ENCODE measurements at places on chromosomes 1 and 21.
A peak's percentile ranks its signal among the peaks of the same experiment; 100 is the strongest.

GRCh38 chr1:28421744-28422143 is 52.2 kb downstream of the PHACTR4 start:
- no peak for DNase-seq

- DNase-seq = no peak
Measured at GRCh38 chr1:212255705-212256307, 29.4 kb upstream of the PPP2R5A start.

- no peak for DNase-seq
Measured at GRCh38 chr1:42971841-42972291, 13.2 kb upstream of the SLC2A1 start.

DNA sequence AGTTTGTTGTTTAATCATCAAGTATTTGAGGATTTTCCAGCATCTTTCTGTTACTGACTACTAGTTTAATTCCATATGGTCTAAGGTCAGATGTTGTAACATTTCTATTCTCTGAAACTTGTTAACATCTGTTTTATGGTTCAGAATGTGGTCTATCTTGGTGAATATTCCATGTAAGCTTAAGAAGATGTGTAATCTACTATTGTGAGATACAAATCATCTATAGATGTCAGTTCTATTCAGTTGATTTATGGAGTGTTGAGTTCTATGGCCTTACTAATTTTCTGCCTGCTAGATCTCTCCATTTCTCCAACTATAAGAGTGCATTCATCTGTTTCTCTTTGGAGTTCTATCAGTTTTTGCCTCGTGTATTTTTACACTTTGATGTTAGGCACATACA is 31.5 kb downstream of the WARS2 start:
- no peak for DNase-seq

DNA sequence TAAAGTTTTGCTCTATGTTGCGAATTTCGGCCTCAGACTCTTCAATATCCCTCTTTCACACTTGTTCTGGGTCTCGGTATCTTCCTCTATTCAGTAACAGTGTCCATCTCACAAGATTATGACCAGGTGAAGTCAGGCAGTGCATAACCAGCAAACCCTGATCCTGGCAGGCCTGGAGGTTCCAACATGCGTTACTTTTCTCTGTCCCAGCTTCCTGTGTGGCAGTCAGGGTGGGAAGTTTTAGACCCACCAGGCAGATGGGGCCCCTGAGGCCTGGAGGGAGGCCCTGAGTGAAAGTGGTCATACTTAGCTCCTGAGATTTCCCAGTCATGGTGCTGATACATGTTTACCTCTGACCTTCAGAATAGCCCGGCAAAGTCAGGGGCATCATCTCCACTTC is 5.1 kb downstream of the TMEM61 start:
- DNase-seq = no peak

- DNase-seq = peak; percentile 4
Measured at GRCh38 chr21:38667291-38667870, 138.3 kb upstream of the ETS2 start.

- no peak for DNase-seq
Measured at GRCh38 chr1:6177681-6178380, 2.3 kb downstream of the CHD5 start.

- DNase-seq = no peak
Measured at GRCh38 chr1:36715797-36716196, 233.1 kb upstream of the CSF3R start.

GRCh38 chr1:1760345-1760650 is 18.0 kb downstream of the NADK start:
- no peak for DNase-seq

DNA sequence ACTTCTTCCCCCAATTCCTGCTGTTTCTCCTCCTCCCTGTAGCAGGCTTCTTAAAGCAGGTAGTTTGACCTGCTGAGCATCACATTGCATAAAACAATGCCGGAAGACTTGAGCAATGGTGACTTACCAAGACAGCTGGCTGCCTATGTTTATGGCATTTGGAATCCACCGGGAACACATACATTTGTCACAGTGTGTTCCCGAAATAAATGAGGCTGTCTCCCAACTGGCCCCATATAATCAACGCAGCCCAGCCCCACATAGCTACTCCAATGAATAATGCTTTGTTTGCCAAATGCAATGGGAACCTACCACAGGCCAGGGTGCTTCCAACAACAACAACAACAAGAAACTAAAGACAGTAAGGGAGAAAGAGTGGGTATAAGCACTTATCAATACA is 186.1 kb upstream of the MAP1LC3C start:
- no peak for DNase-seq

GRCh38 chr1:115677182-115677555 is 35.4 kb downstream of the VANGL1 start:
- no peak for DNase-seq

DNA sequence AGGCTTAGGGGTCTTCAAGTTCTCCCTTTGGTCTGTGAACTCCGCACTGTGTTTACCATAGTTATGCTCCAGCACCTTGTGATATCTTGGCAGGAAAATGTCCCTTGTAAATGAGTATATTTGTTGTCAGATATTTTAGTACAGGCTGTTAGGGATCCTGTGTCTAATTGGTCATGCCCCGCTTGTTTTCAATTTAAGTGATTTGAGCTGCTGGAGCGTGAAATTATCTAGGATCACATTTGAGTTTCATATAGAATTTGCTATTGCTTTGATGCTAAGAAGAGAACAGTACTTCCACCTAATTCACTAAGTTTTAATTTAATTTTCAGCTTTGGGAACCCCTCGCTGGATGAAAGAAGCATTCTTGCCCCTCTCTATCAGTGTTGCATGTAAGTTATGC is 15.4 kb upstream of the TOR3A start:
- DNase-seq = no peak

- DNase-seq = peak; percentile 30
Measured at GRCh38 chr1:90721210-90722194, 4.4 kb upstream of the BARHL2 start.

DNA sequence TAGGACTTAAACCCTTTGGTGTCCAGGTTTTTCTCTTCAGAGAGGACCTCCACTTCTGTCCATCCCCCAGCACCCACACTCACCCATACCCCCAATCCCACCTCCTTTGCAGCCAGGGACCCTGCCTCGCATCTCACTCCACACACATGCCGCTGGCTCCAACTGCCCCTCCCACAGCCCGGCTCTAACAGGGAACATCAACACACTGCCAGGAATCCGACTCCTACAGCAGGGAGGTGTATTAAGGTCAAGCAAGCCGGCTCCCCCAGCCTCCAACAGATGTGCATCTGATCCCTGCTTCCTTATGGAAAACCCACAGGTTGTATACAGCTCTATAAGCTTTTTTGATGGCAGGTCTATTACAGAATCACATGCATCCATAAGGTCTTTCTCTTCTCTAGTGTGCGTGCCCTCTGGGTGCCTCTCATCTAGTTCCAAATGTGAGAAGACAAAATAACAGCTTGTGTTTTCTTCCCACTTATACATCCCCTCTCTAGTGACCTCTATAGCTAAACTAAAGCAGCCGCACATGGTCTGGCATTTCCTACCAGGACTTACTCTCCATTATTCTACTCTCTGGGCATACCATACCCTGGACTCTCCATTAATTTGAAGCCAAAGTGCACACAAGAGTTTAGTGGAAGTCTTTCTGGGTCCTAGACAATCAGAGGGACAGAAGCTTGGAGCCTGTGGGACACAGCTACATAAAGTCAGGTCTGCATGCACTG is 16.3 kb downstream of the PIK3C2B start:
- DNase-seq = no peak

- DNase-seq = no peak
Measured at GRCh38 chr1:14238472-14239307, 359.8 kb upstream of the KAZN start.

- DNase-seq = peak; percentile 25
Measured at GRCh38 chr1:53600561-53600960, 138.4 kb downstream of the GLIS1 start.

DNA sequence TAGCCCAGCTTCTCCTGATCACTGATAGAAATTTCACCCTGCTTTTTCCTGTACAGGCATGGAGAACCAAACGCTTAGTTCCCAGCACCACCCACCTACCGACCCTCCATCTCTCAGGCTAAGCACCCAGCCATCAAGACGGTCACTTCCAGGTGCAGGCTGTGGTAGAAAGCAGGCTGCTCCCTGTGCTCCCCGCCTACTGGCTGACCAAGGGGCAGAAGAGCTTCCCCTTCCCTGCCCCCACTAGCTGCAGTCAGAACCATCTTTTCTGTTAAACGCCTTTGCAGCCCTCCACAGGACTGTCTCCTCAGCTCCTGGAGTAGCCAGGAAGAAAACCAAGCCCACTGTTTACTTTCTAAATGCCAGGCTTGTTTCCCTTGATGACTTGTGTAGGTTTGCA is 23.0 kb downstream of the SPATA46 start:
- no peak for DNase-seq

DNA sequence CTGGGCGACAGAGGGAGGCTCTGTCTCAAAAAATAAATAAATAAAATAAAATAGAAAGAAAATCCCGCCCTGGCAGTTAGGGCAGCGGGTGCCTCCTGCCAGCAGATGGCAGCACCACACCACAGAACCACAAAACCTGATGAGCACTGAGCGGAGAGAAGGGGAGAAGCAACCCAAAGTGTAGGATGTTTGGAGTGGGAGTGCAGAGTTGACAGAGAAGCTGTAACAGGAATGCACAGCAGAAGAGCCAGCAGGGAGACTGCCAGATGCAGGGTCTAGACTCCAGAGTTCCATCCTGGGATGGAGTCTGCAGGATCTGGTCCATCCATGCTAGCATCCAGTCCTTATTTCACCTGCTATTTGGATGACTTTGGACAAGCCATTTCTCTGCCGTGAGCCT is 29.7 kb upstream of the KIRREL1 start:
- peak; percentile 42 for DNase-seq

- no peak for DNase-seq
Measured at GRCh38 chr1:2969845-2970291, 51.4 kb upstream of the ACTRT2 start.

DNA sequence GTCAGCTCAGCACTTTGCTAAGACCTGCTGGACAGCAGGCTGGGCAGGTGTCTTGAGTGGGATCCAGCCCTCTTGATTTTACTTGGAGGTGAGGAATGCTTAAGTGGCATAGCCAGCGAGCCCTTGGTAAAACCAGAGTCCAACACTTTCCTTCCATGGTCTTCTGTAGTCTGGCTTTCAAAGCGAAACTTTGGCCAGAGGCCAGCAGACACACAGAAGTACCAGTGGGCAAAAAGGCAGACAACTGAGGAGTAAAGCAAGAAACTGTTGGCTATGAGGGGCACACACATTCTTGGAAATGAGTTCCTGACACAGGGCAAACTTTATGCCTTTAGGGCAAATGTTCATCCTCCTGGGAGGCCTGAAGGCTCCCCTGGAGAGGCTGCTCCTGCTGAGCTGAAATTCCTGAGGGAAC is 281.0 kb upstream of the POU3F1 start:
- no peak for DNase-seq

DNA sequence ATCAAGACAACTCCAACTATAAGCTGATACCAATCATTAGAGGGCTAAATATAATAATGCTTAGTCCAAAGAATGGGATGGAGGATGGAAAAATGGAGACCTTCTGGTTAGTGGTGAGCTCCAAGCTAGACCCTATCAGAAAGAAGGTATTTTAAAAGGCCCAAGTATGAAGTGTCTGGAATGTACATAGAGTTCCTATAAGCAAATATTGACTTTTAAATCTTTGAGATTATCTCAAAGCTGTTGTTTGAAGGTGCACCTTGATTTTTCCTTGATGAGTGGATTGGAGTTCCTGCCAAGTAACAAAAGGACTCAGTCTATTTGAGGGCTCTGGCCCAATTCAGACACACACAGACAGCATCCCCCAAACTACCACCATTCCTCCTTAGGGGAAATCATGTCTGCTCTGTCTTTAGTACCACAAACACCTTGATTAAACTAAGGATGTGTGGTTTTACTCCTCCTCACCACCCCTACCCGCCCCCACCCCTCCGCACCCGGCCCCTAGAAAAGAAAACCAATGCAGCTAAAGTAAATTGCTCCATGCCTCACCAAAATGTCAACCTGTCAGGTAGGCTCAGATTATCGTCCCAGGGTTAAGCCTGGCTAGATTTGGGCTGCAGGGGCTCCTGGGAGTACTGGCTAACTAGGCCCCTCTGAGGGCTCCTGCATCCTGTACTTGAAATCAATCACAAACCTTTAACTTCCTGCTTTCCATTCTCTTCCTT is 59.4 kb downstream of the CDC7 start:
- DNase-seq = no peak

DNA sequence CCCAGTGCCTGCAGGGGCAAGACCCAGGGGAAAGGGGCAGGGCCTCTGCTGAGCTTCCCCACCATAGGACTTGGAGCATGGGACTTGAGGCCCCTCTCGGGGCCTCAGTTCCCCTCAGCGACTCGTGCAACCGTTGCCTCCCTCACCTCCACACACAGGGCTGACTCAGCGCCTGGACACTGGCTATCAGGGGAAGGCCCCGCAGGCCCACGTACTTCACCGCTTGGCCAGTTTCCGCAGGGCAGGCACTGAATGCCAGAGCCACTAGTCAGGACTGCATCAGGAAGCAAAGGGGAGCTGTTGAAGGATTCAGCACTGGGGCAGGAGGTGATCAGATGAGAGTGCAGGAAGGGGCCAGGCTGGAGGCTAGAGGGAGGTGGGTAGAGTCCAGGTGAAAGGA is 15.5 kb upstream of the FAM131C start:
- DNase-seq = no peak

- peak; percentile 30 for DNase-seq
Measured at GRCh38 chr1:222420633-222421032, 127.3 kb downstream of the HHIPL2 start.

- DNase-seq = peak; percentile 46
Measured at GRCh38 chr1:225480825-225481434, 53.1 kb upstream of the LBR start.

- DNase-seq = no peak
Measured at GRCh38 chr1:40706626-40707025, 15.1 kb downstream of the NFYC start.

- no peak for DNase-seq
Measured at GRCh38 chr1:172549621-172550280, 16.8 kb downstream of the SUCO start.

- DNase-seq = no peak
Measured at GRCh38 chr1:235984041-235984825, 80.7 kb downstream of the NID1 start.

DNA sequence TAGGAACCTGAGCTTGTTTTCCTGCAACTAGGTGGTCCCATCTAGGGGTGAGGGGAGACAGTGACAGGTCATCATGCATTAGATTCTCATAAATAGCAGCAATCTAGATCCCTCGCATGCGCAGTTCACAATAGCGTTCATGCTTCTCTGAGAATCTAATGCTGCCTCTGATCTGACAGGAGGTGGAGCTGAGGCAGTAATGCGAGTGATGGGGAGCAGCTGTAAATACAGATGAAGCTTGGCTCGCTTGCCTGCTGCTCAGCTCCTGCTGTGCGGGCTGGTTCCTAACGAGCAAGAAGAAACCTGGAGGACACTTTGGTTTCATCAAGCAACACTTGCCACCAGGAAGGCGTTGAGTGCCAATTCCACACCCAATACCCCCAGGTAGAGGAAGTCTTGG is 95.1 kb upstream of the OLIG2 start:
- no peak for DNase-seq

- no peak for DNase-seq
Measured at GRCh38 chr1:239899747-239900146, 191.9 kb upstream of the FMN2 start.

- DNase-seq = peak; percentile 38
Measured at GRCh38 chr21:42381347-42381984, 14.4 kb downstream of the TMPRSS3 start.

All from CD4-positive, alpha-beta T cell treated with Interferon gamma for 1 hour (primary cell).